Pulmonary artery endothelial cell (primary cell): ENCODE measurements at places on chromosomes 1 and 21. TPM values are rescaled to one million over a fixed set of nuclear protein-coding genes. Genes with fewer than 3 reads are reported as not detected.

SPRR4 gene
- not detected in 2 replicates for total RNA-seq

SPRR1A gene
- not detected in 2 replicates for total RNA-seq

HEYL gene
- total RNA-seq: not detected in 2 replicates

GRCh38 chr1:169941982-169942830, 48.5 kb upstream of the SCYL3 start:
- no peak for DNase-seq

- DNase-seq: no peak
Measured at GRCh38 chr1:218425647-218426342, 80.7 kb downstream of the TGFB2 start.

DNA sequence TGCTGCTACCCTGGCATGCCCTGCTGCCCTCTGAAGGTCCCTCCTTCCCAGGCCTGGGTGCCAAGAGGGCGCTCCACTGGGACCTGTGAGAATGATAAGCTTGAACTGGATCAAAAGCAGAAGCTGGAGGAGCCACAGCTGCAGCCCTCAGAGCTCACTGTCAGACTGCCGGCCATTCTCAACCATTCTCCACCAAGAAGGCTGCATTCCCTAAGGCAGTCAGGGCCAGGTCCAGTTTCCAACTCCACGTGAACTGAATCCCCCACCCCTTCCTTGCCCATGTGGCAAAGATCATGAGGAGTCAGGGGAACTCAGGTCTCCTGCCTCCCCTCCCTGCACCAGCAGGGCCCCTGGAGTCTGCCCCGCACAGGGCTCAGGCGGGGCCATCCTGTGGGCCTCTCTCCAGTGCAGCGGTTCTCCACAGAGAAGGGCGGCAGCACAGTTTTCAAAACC, 19.5 kb downstream of the SLC1A7 start:
- no peak for DNase-seq

DNA sequence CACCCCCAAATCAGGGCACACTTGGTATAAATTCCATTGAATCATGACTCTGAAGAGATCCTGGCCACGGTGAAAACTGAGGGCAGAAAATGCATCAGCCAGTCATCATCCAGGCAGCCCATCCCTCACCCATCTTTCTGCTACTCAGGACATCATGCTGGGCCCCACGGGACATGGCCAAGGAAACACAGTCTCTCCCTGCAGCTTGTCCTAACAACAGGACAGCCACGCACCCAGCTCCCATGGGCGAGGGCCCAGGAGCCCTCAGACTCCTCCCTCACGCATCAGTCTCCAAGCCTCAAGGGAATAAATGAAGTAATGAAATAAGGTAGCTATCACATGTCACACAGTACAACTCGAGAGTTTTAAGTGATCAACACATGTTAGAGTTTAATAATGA, 37.8 kb downstream of the ELK4 start:
- no peak for DNase-seq
